ENCODE measurements at places on chromosomes 13 and 19. TPM values are rescaled to one million over a fixed set of nuclear protein-coding genes. Genes with fewer than 3 reads are reported as not detected.

The FPR1 gene
- total RNA-seq = not detected

The C19orf67 gene
- not detected for total RNA-seq

The VAV1 gene
- total RNA-seq = 7.1 TPM

The FCER2 gene
- not detected for total RNA-seq

The MCOLN1 gene
- 13.6 TPM for total RNA-seq

The MISP gene
- 92.7 TPM for total RNA-seq

The FUT3 gene
- not detected for total RNA-seq

The MAP4K1 gene
- 1.1 TPM for total RNA-seq

The LRRC63 gene
- not detected for total RNA-seq

The DYRK1B gene
- total RNA-seq = 23.4 TPM

The SHISA7 gene
- total RNA-seq = not detected

The KASH5 gene
- total RNA-seq = not detected

The SIGLEC12 gene
- total RNA-seq = not detected

The ATP4A gene
- total RNA-seq = not detected

The KATNAL1 gene
- 4.3 TPM for total RNA-seq

The SIGLEC14 gene
- total RNA-seq = not detected

The NOTCH3 gene
- 5.9 TPM for total RNA-seq

The CYP2A6 gene
- total RNA-seq = not detected

The LENG9 gene
- total RNA-seq = 4.6 TPM

The APOC4 gene
- total RNA-seq = not detected

The MAST1 gene
- total RNA-seq = 1.0 TPM

The DPRX gene
- total RNA-seq = not detected

The ZNF132 gene
- 0.08 TPM for total RNA-seq

The PMIS2 gene
- total RNA-seq = not detected

The KLK11 gene
- not detected for total RNA-seq

The PLIN5 gene
- 0.14 TPM for total RNA-seq

The IL17D gene
- total RNA-seq = 1.0 TPM

The ZNF837 gene
- total RNA-seq = 1.7 TPM

The PRSS57 gene
- 0.13 TPM for total RNA-seq

The ZMYM2 gene
- total RNA-seq = 21.6 TPM

The LYPD3 gene
- 0.78 TPM for total RNA-seq

The PDE4C gene
- not detected for total RNA-seq

The CPT1C gene
- total RNA-seq = 13.3 TPM

The LGALS7 gene
- total RNA-seq = not detected

The TMEM272 gene
- total RNA-seq = not detected

The TPT1 gene
- 2,363 TPM for total RNA-seq

The UBE2L5 gene
- total RNA-seq = not detected

The FUT1 gene
- 0.07 TPM for total RNA-seq

The TCF3 gene
- 69.4 TPM for total RNA-seq

The PSG3 gene
- total RNA-seq = 0.17 TPM

The LHFPL6 gene
- total RNA-seq = 8.5 TPM

The SLC5A5 gene
- total RNA-seq = 0.06 TPM
